Astrocyte of the spinal cord (primary cell): ENCODE measurements at places on chromosomes 2 and 18.
A peak's percentile ranks its signal among the peaks of the same experiment; 100 is the strongest.

DNA sequence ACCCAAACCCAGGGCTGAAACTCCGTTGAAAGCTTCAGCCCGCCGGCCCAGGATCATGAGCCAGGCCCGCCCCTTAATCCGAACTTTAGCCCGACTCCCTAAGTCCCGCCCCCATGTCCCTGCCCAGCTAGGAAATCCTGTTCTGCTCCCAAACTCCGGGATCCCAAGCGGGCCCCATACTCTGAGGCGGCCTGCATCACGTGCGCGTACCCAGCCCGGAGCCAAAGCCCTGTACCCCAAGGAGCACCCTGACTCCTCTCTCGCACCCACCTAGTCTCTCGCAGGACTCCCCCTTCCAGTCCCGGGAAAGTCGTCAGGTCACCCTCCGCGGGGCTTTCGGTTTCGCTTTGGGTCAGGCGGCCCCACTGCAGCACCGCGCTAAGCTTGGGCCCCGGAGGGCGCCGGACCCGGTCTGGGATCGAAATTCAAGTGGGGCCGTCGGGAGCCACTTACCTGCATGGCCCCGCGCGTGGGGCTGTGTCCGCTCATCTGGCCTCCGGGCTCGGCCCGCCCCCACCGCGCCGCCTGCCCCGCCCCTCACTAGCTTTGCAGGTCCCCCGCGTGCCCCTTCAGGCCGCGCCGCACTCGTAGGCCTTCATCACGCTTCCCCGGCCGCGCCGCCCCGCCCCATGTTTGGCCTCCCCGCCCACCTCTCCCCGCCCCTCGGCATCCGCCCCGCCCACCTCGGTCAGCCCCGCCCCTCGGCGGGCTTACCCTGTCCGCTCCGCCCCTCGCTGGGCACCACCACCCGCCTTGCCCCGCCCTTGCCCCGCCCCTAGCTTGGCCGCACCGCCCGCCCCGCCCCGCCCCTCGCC lies at the start of gene DNPEP:
DNPEP (minus strand) TSS at position 607 of the 815 bp plus-strand sequence; CDS start at position 489, 118 bp downstream.
- DNase-seq = peak; percentile 91

DNA sequence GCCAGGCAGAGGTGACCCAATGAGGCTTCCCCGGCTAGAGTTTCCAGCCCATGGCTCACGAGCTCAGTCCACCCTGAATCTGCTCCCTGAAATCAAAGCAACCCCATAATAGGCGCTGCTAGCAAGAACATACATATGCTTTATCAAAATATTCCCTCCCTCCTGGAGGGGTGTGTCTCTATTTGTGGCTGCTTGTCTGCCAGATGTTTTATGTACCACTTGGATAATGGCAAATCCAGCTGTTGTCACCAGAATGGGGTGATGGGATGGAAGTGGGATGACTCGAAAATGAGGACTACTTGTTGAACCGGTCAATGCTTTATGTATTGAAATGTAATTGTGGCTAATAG lies 152.0 kb downstream of the GALNT14 start:
- DNase-seq = no peak

DNA sequence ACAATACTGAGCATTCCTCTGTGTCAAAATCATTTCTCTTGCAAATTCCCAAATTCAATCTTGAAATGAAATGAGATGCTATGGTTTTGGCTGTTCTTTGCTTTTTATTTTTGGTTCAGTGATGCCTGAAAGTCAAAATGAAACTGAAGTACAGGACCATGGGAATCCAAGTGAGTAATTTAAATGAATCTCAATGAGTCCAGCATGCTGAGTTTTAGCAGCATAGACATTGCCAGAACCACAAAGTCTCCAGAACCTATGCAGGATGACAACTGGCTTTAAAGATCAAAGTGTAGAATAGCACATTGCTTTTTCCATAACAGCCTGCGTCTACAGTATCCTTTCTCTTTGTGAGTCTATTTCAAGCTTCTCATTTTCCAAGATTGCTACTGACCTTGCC lies 1050.7 kb upstream of the PIK3C3 start:
- peak; percentile 28 for DNase-seq

DNA sequence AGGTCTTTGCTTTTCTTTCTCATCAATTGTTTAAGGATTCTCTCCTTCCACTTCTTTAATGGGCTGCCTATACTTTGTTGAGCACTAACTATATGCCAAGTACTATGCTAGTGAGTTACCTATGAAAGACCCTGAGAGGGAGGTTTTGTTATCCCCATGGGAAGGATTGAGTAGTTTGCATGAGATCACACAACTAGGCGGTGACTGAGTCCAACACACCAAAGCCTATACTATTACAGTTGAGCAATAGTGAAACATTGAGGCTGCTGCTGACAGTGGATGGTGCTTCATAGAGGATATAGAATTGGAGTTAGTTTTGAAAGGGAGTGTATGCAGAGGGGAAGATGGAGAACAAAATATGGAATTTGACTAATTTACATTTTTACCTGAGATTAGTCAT lies 15.8 kb downstream of the NABP1 start:
- no peak for DNase-seq

GRCh38 chr2:39671604-39672003 lies 5.9 kb downstream of the TMEM178A start:
- DNase-seq = no peak

- peak; percentile 77 for DNase-seq
These were observed 140.5 kb downstream of the TPGS2 start for GRCh38 chr18:36688020-36688965.

DNA sequence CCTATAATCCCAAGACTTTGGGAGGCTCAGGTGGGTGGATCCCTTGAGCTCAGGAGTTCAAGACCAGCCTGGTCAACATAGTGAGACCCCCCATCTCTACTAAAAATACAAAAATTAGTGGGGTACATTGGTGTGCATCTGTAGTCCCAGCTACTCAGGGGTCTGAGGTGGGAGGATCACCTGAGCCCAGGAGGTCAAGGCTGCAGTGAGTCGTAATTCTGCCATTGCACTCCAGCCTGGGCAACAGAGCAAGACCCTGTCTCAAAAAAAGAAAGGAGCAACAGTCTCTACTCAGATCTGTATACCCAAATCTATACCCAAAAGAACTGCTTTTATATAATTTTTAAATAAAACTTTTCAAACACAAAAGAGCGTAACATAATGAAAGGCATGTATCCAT lies 5.5 kb upstream of the HSBP1L1 start:
- DNase-seq = no peak
